HepG2 (cell line): ENCODE measurements at places on chromosomes 4 and X. TPM values are rescaled to one million over a fixed set of nuclear protein-coding genes. Genes with fewer than 3 reads are reported as not detected.

Gene SRPX2
- 1.5 and 1.6 TPM in 2 replicates for total RNA-seq

Gene SEL1L3
- 0.63 and 1.1 TPM in 2 replicates for total RNA-seq

Gene FRG1
- 42.6 and 58.3 TPM in 2 replicates for total RNA-seq

Gene TSPAN6
- 78.4 and 133 TPM in 2 replicates for total RNA-seq

Gene NXF2B
- not detected in 2 replicates for total RNA-seq

Gene G6PD
- total RNA-seq = 28.8 and 44.6 TPM in 2 replicates

Gene CLNK
- not detected in 2 replicates for total RNA-seq

Gene MAGEB1
- not detected in 2 replicates for total RNA-seq

Gene NUP62CL
- total RNA-seq = 5.5 and 5.8 TPM in 2 replicates

Gene SPANXN3
- total RNA-seq = not detected in 2 replicates

Gene FGF2
- total RNA-seq = 0.02 and 0.04 TPM in 2 replicates

Gene ADGRL3
- 0.04 TPM in 2 replicates for total RNA-seq

Gene KLKB1
- total RNA-seq = 0.49 and 0.59 TPM in 2 replicates

Gene UGT2A2
- not detected in 2 replicates for total RNA-seq

Gene ZGRF1
- 14.0 and 15.9 TPM in 2 replicates for total RNA-seq

Gene DRP2
- total RNA-seq = 0.03 and 0.04 TPM in 2 replicates

Gene CDKL2
- not detected in 2 replicates for total RNA-seq

Gene GALNTL6
- not detected in 2 replicates for total RNA-seq

Gene TLL1
- not detected in 2 replicates for total RNA-seq

Gene MAGEA12
- total RNA-seq = not detected in 2 replicates

Gene PDGFRA
- 0.04 TPM in 1 of 2 replicates, not detected in the other for total RNA-seq

Gene DDIT4L
- total RNA-seq = not detected in 2 replicates

Gene TMEM35A
- not detected in 2 replicates for total RNA-seq

Gene TLR2
- total RNA-seq = 0.20 and 0.73 TPM in 2 replicates

Gene HAUS3
- 12.6 and 16.3 TPM in 2 replicates for total RNA-seq

Gene NXF2
- total RNA-seq = not detected in 2 replicates

Gene RAB39B
- total RNA-seq = 0.07 and 0.15 TPM in 2 replicates

Gene GAGE12E
- not detected in 2 replicates for total RNA-seq

Gene RAB33A
- total RNA-seq = not detected in 2 replicates

Gene DCHS2
- not detected in 2 replicates for total RNA-seq

Gene TCP11X2
- not detected in 2 replicates for total RNA-seq

Gene RPL9
- total RNA-seq = 2,148 and 2,808 TPM in 2 replicates

Gene SMR3B
- total RNA-seq = not detected in 2 replicates
